ENCODE measurements at places on chromosomes 16 and 17. TPM values are rescaled to one million over a fixed set of nuclear protein-coding genes. Genes with fewer than 3 reads are reported as not detected.

GRCh38 chr16:56357765-56358322 lies 67.5 kb downstream of the AMFR start:
- peak; percentile 33 for DNase-seq

GRCh38 chr17:81484195-81484979 lies 28.2 kb downstream of the ACTG1 start:
- peak; percentile 93 for DNase-seq

Gene JPH3
- 0.08 TPM for total RNA-seq

Gene LHX1
- not detected for total RNA-seq

DNA sequence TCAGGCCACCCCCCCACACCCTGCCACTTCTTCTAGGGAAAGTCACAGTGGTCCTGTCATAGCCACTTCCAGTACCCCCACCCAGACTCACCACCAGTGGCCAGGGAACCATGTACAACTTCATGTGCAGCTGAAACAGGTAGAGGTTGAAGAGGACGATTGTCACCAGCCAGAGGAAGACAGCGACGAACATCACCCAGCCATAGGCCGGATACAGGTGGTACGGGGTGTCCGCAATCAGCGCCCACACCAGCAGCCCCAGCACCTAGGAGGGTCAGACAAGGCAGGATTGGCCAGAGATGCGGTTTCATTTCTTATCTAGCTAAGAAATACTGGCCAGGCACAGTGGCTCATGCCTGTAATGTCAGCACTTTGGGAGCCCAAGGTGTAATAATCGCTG lies 16.7 kb downstream of the ARL2BP start:
- no peak for DNase-seq

Gene CRYM
- 70.0 TPM for total RNA-seq

GRCh38 chr17:15351925-15352324 lies 10.5 kb upstream of the TEKT3 start:
- no peak for DNase-seq

GRCh38 chr16:72721981-72722380 lies 325.9 kb downstream of the ZFHX3 start:
- no peak for DNase-seq

Gene MYH1
- not detected for total RNA-seq

GRCh38 chr16:77289331-77289809 lies 90.2 kb downstream of the SYCE1L start:
- no peak for DNase-seq

GRCh38 chr16:68397710-68398201 lies 50.6 kb downstream of the SMPD3 start:
- DNase-seq = no peak

GRCh38 chr16:66476328-66477027 lies 49.4 kb downstream of the BEAN1 start:
- DNase-seq = no peak

DNA sequence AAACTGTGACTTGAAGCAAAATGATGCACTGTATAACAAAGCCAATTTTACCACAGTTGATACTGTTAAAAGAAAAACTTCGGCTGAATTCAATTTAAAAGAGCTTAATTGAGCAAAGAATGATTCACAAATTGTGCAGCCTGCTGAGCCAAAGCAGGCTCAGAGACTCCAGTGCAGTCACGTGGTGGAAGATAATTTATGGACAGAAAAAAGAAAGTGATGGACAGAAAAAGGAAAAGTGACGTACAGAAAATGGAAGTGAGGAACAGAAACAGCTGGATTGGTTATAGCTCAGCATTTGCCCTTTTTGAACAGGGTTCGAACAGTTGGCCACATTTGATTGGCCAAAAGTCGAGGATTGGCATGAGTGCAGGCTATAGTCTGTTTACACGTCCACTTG lies 25.7 kb downstream of the ZSWIM7 start:
- DNase-seq = no peak

- no peak for DNase-seq
Measured at GRCh38 chr16:57997528-57998265, 2.8 kb downstream of the ZNF319 start.

Gene PYCARD
- total RNA-seq = 8.2 TPM

- no peak for DNase-seq
Measured at GRCh38 chr16:73016488-73016830, 31.5 kb downstream of the ZFHX3 start.

Gene PRMT7
- 28.1 TPM for total RNA-seq

- DNase-seq = no peak
Measured at GRCh38 chr16:79181419-79181818, 419.1 kb downstream of the MAF start.

Gene ARHGDIG
- total RNA-seq = 9.3 TPM

Data from Right ventricle myocardium superior (tissue), 1 donor.